ENCODE measurements at places on chromosomes 1 and 21.
A peak's percentile ranks its signal among the peaks of the same experiment; 100 is the strongest.

GRCh38 chr1:38083541-38083940 lies 36.9 kb upstream of the POU3F1 start:
- DNase-seq, result no peak

- peak; percentile 85 for DNase-seq
Observed at GRCh38 chr1:10910681-10911489, 101.6 kb upstream of the TARDBP start.

DNA sequence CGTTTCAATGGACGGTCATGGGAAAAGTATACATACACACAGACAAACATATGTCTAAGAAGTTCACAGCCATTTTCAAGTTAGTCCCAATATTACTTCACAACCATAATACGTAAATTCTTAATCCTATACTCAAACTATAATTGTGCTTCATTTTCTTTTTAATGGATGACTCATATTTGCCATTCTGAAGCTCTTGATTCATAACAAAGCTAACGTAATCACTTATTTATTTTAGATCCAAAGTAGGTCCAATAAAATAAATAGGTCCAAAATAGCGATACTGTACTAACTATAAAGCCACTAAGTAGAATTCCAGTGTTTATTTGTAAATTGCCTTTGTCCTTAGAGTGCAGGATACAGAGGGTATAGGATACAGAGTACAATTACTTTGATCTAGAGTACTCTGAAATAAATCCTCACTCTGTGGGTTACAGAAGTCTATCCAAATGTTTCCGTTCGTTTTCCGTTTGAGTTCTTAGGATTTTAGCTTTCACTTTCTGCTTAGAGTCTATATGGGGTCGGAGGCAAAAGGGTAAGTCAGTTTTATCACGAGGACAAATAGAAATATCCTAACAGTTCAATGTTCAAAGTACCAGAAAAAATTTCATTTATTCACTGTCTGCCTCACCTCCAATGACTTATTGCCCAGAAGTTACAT lies 8.8 kb upstream of the C1orf115 start:
- no peak for DNase-seq

DNA sequence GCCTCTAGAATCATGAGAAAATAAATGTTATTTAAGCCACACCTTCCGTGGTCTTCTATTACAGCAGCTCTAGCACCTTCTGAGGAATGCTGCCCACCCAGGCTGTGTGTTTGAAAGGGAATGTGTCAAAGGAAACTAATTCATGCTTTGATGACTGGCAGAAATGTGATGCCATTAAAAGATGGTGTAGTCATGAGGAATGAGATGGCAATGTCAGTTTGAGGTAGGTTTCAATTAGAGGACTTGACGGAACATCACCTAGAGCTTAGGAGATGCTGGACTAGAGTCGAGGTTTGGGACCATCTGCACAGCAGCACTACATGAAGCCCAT lies 10.6 kb downstream of the PDZK1 start:
- DNase-seq, result no peak

- no peak for DNase-seq
Observed at GRCh38 chr1:67241200-67241746, 66.4 kb upstream of the IL12RB2 start.

GRCh38 chr1:106266786-106267185 lies 789.7 kb upstream of the PRMT6 start:
- no peak for DNase-seq

DNA sequence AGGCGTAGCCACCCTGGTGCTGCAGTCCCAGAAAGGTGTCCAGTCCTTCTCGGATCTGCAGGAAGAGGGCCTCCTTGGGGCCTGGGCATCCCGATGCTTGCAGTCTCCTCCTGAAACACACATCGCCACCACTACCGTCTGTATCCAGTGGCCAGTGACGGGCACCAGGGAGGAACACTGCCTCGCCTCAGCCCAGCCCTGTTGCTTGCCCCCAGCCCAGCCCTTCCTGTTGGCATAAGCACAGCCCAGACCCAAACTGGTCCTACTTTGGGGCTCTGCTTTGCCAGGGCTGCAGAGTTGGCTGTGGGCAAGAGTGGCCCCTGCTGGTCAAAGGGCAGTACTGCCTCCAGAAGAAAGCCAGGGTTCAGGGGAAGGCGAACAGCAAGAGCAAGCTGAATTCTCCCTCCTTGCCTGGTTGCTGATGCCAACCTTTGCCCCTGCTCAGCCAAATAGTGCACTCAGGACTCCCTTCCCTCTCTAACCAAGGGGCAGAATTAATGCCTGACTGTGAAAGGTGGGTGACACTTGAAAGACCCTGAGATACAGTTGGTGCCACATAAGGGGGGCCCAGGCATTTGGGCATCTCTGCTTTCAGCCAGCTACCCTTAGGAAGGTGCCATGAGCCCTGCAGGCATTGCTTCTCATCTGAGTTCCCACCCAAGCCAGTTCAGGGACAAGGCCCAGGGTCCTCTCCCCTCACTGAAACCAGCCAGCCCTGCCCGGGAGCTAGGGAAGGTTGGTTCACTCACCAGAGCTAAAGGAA lies 11.1 kb upstream of the ARHGEF2 start:
- no peak for DNase-seq

DNA sequence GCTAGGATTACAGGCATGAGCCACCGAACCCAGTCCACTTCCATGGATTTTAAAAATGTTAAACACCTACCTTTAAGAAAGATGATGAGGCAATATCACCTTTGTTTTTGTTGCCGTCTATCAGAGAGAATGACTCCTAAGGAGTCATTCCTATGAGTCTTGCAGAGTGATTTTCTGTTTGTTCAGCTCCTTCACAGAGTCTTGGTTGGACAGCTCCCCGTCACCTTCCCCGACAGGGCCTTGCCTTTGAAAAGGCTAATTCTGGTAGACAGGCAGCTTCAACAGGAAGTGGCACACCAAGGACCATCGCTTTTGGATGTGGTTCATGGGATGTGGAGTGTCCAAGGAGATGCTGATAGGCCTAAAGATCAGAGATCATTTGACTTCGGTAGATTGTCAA lies 17.5 kb downstream of the ZBTB18 start:
- no peak for DNase-seq

- DNase-seq, result no peak
Observed at GRCh38 chr1:156050376-156050775, 3.2 kb downstream of the UBQLN4 start.

GRCh38 chr1:68229650-68230483 lies 2.5 kb downstream of the WLS start:
- DNase-seq, result no peak

- no peak for DNase-seq
Observed at GRCh38 chr1:162087574-162087973, 18.1 kb downstream of the NOS1AP start.

DNA sequence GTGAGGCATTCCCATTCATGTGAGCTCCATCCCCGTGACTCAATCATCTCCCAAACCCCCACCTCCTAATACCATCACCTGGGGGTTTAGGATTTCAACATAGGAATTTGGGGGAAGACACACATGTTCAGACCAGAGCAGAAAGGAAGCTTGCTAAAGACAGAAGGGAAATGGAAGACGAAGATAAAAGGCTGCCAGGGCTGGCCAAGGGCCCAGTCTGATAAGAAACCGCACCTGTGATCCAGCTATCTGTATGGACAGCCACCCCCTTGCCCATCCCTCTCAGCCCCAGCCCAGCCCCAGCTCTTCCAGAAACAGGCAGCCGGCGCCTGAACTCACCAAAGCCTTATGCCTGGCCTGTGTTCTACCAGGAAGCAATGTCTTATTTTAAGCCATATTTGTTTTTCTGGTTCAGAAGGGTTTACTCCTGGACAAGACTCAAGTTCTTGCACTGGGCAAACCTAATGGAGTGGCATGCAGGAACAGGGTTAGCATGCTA lies 198.4 kb upstream of the VAMP3 start:
- DNase-seq, result no peak

GRCh38 chr1:200491103-200491502 lies 81.3 kb upstream of the ZNF281 start:
- no peak for DNase-seq

DNA sequence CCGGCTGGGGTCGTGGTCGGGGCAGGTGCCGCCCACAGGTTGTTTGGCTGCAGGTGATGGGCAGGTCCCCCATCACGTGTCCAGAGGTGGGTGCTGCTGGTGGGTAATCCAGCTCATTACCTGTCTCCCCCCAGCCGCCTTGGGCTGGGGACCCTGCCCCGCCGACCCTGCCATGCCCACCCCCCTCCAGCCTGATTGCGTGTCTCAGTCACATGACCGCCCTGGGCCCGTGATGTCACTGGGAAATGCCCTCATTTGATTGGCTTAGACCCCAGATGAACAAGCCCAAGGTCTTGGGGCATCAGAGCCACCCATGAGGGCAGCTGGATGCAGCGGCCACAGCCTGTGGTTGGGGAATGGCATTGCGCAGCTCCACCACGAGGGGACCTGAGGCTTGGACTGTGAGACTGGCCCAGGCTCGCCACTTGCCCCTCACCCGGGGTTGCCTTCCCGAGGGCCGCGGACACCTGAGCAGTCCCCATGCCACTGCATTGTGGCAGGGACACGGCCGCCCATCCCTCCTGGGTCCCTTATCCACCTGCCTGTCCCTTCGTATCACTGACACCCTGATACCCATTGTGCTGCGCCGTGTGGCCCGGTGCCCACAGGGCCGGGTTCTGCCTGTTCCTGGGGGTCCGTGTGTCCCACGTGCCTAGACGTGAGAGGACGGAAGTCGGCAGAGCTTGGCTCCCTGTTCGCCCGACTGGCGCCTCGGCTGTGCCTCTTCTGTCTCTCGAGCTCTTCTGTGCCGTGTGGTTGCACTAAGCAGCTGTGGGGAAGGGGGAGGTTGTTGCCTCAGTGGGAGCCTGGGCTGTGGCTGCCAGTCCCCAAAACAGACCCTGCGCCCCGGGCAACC lies 68.0 kb downstream of the FAAP20 start:
- peak; percentile 90 for DNase-seq

DNA sequence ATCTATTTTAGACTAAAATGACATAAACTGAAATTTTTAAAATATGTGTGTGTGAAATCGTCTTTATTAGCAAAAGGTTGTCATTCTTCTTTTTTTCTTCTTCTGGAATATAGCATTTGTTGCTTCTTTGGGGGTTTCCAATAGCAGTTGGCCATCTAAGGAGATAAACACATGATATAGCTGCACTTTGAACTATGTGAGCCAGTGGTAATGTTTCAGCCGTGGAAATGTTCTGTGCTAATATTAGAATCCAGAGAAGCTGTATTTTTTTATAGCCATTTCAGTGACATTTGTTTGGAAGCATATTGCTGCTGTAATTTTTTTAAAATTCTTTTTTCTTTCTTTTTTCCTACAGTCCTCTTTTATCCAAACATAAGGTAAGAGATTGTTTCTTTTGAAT lies 75.1 kb downstream of the CNST start:
- no peak for DNase-seq

DNA sequence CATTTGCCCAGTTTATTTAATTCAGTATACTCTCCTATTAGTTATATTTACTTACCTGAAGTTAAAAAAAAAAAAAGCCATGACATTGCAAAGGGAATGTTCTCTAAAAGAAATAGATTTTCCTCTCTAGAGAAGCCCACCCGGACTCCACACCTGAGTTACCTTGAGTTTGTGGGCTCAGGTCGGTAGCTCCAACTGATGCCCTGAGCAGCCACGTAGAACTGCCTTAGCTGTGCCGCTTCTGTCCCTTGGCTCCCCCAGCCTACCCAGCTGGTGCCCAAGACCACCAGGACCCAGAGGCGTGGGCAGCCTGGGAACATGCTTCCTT lies 250 bp downstream of the F5 start:
- DNase-seq, result no peak

GRCh38 chr1:216641669-216642460 lies 81.4 kb downstream of the ESRRG start:
- DNase-seq, result no peak

- DNase-seq, result no peak
Observed at GRCh38 chr1:227094249-227094966, 154.3 kb downstream of the COQ8A start.

- no peak for DNase-seq
Observed at GRCh38 chr1:198932351-198932991, 293.6 kb downstream of the PTPRC start.
